NCI-H82 (cell line): ENCODE measurements at places on chromosomes 3 and 15.

GRCh38 chr3:143506190-143506589 lies 342.1 kb downstream of the SLC9A9 start:
- DNase-seq: no peak

DNA sequence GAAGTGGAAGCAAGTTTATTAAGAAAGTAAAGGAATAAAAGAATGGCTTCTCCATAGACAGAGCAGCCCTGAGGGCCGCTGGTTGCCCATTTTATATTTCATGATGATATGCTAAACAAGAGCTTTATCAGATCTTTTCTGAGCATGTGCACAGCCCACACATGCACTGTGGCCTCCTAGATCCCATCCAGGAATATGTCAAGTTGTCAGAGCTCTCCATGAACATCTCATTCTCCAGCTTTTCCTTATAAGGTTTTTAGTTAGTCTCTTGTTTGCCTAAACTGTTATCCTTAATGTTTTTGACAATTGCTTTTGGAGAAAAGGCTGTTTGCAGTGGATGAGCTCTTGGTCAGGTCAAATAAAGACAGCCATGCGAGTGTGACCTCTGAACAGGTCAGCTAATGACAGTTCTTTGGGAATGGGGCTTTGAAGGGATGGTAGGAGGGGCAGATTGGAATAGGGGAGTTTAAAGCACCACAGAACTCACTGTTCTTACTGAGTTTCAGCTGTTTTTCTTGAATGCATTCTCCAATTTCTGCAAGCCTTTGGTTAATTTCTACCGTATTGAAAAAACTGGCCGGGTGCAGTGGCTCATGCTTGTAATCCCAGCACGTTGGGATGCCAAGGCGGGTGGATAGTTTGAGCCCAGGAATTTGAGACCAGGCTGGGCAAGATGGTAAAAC lies 69.4 kb upstream of the CRTC3 start:
- no peak for DNase-seq

GRCh38 chr3:8301977-8302735 lies 199.5 kb upstream of the LMCD1 start:
- peak; percentile 80 for DNase-seq

GRCh38 chr3:108406661-108407206 lies 103.7 kb downstream of the MYH15 start:
- peak; percentile 81 for DNase-seq

DNA sequence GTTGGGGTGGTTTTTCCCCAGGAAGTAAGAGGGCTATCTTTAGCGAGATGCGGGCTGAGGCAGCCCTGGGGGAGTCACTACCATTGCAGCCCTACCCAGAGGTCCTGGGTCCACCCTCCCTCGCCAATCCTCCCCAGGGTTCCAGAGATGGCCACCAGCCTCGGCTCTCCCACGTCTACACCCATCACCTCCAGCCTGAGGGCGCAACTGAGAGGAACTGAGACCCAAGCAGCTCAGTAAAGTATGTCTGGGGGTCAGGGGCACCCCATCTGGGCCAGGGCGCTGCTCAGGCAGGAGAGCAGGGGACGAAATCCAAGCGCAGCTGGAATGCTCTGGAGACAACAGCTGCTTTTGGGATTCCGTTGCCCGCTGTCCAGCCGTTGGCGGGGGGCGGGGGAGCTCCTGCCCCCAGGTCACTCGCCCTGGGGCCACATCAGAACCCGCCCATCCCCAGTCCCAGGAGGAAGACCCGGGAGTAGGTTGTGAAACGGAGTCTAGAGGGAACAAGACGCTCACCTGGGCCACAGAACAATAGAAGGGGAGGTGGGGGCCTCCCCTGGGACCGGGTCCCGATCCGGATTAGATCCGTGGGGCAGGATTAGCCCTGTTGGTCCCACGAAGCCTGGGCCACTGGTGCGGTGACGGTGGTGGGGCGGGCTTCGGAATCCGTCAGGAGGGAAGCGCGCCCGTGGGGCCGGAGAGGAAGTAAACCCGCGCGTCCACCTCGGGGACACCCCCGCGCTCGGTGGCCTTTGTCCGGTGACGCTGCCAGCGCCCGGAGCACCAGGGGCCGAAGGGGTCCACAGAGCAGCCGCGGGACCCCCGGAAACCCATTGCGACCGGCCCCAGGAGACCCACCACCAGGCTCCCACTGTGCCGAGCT lies 1.4 kb upstream of the NDUFAF3 start:
- DNase-seq: peak; percentile 73

GRCh38 chr3:53938645-53939044 lies 47.0 kb upstream of the SELENOK start:
- peak; percentile 85 for DNase-seq

DNA sequence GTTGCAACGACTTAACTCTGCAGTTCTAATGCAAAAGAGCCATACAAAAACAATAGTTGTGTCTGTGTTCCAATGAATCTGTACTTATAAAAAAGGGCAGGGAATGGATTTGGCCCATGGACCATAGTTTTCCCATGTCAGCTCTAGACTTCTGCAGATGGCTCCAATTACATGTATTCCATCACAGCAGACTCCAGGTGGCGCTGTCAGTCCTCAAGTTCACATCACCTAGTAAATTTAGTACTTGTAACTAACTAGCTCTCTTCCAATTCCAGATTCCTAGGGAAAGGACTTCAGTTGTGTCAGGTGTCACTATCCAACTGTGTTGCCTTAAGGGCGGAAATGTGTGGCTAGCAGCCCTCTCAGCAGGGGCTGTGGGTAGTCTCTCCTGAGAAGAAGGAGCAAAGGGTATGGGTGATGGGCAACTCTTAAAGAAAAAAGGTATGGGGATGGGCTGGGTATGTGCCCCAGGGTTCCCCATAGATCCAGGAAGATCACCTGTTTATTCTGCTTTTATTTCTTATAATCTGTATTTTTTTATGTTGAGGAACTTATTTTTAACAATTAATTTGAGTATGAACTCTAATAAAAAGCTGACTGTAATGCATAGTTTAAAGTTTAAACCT lies 36.2 kb downstream of the BBS4 start:
- DNase-seq: peak; percentile 83

- no peak for DNase-seq
Observed at GRCh38 chr15:59699810-59700431, 10.8 kb upstream of the BNIP2 start.

DNA sequence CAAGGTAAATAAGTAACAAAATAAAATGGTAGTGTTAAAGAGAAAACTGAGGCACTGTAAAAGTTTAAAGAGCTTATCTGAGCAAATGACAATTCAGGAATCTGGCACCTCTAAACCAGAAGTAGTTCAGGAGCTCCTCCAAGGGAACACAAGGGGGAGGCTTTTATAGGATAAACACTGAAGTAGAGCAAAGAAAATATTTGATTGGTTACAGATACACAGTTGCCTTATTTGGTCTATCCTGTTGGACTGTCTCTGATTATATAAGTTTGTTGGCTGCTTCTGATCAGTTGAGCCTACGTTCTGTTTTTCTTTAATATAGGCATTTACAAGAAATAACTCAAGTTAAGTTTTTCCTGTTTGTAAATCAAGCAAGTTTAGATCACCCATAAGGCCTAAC lies 146.9 kb downstream of the ERC2 start:
- peak; percentile 6 for DNase-seq

- peak; percentile 15 for DNase-seq
Observed at GRCh38 chr3:50648313-50648712, 26.4 kb upstream of the DOCK3 start.

- no peak for DNase-seq
Observed at GRCh38 chr3:146100825-146101444, 60.0 kb downstream of the PLOD2 start.

DNA sequence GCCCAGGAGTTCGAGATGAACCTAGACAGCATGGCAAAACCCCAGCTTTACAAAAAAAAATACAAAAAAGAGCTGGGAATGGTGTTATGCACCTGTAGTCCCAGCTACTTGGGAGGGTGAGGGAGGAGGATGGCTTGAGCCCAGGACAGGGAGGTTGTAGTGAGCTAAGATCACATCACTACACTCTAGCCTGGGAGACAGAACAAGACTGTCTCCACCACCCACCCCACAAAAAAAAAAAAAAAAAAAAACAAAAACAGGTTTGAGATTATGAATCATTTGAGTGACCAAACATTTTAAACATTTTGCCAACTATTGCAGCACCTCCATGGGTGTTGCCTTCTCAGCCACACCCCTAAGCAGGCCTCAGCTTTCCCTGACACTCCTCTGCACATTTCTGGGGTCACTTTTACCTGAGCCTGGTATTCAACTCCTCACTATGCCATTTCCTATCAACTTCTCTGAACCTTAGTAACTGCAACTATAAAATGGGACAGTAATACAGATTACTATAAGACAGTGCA lies 41.8 kb downstream of the IL5RA start:
- DNase-seq: no peak

DNA sequence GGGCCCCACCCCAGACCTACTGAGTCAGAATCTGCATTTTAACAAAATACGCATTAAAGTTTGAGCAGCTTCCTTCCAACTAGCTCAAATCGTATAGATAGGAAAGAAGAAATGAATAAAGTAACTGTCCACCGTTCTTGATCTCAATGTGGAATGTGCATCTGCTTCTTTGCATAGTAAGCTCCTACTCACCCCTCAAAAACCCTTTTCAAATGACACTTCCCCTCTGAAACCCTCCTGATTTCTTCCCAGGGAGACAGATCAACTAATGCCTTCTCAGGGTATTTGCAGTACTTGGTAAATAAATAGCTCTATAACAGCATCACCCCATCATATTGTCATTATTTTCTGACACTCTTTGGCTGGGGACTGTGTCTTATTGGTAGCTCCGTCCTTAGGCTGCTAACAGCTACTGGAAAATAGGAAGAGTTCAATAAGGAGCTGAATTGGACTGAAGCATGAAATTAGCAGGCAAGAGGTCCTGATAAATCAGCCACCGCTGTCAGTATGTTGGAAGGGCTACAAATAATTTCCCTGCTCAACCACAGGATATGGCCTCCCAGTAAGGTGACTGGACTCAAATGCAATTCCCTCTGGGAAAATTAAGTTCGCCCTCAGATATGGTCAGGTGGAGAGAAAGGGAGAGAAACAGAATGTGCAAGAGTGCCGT lies 10.2 kb downstream of the OXTR start:
- no peak for DNase-seq

DNA sequence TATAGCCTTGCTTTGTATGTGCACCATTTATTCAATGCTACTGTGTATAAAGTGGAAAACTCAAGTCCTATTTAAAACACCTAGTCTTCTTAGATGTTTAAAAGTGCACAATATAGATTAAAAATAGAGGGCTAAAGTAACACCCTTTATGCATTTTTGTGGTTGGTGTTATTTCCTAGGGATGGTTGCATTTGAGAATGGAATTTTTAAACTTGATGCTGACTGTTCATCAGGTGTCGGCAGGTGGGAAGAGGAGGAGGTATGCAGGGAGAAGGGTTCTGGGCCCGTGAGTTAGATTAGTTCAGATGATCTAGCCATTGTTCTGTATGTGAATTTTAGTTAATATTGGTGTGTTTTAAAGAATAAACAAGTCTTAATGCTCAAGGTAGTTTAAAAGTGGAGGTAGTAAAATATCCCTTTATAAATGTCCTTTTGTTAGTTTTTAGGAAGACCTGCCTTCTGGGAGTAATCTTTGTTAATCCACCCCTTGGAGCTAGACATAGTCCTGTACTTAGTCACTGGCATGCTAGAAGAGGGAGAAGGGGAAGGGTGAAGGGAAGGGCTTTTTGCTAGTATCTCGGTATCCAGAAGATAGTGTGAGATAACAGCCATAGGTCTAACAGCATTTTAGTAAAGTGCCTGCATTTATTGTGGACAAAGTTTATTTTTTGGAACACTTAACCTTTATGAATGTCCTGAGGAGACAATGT lies 8.1 kb upstream of the SRPRB start:
- DNase-seq: no peak

- DNase-seq: peak; percentile 67
Observed at GRCh38 chr3:171028025-171028778, 1.7 kb upstream of the SLC2A2 start.

DNA sequence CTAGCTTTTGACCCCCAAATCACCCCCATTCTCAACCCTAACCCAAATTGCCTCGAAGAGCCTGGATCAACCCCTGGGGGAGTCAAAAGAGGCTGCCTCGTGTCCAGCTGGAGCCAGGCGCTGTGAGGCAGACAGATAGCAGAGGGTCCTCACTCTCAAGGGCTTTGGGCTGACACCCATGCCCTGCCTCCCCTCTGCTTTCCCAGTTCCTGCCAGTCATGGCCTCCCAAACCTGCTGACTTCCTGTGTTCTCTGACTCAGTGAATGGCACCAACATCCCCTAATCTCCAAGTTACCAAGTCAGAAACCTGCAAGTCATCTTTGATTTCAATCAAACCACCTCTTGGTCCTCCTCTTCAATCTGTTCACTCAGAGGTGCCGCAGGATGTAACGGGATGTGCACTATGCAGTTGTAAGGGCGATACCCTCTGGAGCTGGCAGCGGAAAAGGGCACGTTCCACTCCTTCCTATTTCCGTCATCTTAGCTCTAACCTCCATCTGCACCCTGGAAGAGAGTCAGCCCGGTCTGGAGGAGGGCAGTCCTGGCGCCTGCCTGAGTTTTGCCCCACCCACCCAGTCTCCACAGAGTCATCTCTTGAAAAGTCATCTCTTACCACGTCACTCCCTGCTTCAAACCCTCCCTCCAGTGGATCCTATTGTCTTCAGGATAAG lies 52.4 kb upstream of the FAM174B start:
- DNase-seq: no peak

GRCh38 chr15:44265757-44266156 lies 22.8 kb upstream of the GOLM2 start:
- no peak for DNase-seq

GRCh38 chr3:133369068-133369440 lies 30.8 kb upstream of the BFSP2 start:
- DNase-seq: no peak

DNA sequence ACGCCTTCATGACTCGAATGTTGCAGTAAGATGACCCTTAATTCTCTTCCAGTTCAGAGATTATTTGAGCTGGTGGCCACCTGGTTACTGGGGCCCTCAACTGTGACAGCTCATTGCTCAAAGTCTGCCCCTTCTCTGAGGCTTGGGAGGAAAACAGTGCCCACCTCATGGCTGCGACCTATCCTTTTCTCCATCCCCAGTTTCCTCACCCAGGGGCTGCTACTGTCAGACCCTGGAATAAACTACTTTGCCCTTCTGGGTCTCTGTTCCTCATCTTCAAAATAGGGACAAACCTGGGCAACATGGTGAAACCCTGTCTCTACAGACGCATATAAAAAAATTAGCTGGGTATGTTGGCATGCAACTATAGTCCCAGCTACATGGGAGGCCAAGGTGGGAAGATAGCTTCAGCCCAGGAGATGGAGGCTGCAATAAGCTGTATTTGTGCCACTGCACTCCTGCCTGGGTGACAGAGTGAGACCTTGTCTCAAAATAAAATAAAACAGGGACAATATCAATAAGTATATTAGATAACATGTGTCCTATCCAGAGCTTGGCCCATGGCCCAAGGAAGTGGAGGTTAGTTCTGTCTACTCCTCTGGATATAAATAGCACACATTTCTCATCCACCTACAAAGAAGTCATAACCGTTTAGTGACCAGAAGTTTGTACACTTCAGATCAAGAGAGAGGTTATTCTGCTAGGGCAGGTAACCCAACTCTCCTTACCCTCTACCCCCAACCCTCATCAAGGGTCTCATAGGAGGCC lies 2.2 kb upstream of the RASL12 start:
- DNase-seq: no peak

DNA sequence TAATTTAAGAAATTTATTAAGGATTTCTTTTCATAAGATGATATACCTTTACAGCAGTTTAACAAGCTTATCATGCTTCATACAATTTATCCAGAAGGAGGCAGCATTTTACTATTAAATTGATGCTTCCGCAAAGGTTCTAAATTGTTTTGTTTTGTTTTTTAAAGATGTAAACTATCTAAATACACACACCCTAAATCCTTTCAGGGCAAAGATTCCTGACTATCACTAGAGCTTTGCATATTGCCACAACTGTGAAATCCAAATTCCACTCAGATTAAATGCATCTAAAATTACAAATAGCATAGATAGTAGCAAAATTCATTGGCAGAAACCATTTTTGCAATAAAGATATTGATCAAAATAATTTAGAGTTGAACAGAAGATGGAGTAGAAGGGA lies 44.5 kb upstream of the CCNL1 start:
- peak; percentile 57 for DNase-seq
